ENCODE measurements at places on chromosomes 4 and X. TPM values are rescaled to one million over a fixed set of nuclear protein-coding genes. Genes with fewer than 3 reads are reported as not detected.

ESX1 gene
- polyA plus RNA-seq = not detected

GABRG1 gene
- 0.67 TPM for polyA plus RNA-seq

PASD1 gene
- polyA plus RNA-seq = 0.13 TPM

FAM156B gene
- 18.4 TPM for polyA plus RNA-seq

BGN gene
- polyA plus RNA-seq = 160 TPM
